ENCODE measurements at places on chromosomes 4 and X.

- no peak for DNase-seq
These were observed 96.6 kb upstream of the DMD start for GRCh38 chrX:33307911-33308354.

DNA sequence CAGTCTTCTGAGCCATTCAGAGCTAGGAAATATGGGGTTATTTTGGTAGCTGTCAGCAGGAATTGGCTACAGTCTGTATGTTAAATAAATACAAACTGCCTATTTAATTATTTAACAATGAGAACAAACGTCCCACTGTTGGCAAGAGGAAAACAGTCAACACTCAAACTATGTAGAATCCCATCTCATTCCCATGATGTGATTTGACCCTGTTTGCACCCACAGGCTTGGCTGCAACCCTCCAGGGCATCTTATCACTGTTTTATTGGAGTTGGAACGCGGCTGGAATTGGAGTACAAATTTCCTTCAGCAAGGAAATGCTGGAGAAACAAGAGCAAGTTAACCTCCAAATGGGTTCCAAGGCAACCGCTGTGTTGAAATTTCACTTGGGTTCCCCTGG, 124.0 kb downstream of the KIT start:
- no peak for DNase-seq

DNA sequence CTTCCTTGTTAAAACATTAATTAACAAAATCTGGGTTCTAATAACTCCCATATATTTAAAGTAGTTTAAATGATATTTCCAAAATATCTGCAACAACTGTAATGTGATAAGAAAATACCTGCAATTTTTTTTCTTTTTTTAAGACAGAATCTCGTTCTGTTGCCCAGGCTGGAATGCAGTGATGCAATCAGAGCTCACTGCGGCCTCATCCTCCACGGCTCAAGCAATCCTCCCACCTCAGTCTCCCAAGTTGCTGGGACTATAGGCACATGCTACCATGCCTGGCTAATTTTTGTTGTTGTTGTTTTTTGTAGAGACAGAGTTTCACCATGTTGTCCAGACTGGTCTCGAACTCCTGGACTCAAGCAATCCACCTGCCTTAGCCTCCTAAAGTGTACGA, 45.7 kb upstream of the NSUN7 start:
- DNase-seq = no peak

- no peak for DNase-seq
These were observed 61.7 kb upstream of the CAMK2D start for GRCh38 chr4:113823291-113823659.

GRCh38 chr4:100799761-100800539, 282.1 kb upstream of the EMCN start:
- DNase-seq = no peak

DNA sequence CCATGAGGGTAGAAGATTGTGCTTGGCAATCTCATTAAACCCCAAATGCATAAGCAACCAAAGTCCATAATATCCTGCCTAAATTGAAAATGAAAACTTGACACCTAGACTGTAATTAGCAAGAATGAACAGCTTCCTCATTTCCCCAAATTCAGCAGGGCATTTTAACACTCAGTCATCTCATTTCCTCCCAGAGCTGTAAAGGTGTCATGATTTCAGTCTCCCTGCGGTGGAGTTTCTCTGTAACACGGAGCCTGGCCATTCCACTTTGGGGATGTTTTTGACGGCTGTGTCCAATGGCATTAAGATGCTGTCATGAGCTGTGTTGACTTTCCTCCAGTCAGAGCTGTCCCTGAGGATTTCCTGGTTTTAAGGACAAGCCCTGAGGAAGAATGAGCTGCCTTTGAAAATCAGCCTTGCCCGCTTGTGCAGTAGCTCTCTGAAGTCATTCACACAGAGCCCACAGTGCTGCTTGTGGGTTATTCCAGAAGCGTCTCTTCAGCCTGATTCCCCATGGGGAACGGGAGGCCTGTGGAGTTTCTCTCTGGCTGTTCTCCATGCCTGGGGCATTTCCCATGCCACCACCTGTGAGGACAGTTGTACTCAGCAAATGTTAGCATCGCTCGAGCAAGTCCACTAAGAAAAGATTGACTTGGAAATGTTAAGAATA, 187.0 kb downstream of the MID1 start:
- DNase-seq = no peak

DNA sequence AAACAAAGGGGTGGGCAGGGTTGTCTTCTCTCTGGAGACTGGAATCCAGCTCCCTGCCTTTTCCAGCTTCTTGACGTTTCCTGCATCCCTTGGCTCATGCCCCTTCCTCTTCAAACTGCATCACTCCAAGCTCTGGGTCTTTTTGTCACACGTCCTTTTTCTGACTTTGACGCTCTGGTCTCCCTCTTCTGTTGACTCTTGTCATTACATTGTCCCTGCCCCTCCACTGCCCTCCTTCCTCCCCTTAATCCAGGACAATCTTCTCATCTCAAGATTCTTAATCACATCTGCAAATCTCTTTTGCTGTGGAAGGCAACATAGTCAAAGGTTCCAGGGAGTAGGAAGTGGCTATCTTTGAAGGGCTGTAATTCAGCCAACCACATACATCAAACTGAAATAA, 178.3 kb downstream of the TMA16 start:
- DNase-seq = no peak

DNA sequence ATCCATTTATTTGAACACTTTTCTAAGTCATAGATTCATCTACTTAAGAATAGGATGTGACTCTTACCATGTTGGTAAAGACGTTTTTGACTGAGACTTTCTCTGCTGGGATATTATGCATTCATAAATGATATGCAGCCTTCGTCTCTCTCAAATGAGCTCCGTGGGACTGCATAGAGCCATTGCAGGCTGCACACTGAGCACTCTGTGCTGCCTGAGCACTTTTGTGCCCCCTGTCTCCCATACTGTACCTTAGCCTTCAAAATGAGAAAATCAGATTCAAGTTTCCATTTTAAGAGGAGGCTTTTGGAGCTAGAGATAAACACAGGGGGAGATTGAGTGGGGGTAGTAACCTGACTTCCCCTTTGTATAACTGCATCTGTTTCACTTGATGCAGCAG, 433.6 kb downstream of the ZIC3 start:
- no peak for DNase-seq

GRCh38 chr4:145860446-145860845, 78.2 kb downstream of the ZNF827 start:
- DNase-seq = no peak

DNA sequence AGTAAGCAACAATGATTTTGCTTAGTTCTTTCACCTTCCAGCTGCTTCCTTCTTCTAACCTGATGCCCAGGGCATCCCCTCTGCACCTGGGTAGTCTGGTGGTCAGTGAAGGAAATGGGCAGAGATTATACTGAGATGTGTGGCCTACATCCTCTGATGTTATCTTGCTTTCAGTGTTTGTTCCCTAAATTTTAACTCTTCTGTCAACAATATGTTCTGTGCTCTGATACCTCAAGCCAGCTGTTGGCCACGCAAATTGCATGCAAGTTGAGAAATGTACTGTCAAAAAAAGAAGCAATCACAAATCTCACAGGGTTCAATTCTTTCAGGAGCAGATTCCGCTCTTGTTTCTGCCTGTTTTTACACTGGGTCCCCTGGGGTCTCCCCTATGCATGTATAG, 73.8 kb downstream of the FBXW7 start:
- no peak for DNase-seq

DNA sequence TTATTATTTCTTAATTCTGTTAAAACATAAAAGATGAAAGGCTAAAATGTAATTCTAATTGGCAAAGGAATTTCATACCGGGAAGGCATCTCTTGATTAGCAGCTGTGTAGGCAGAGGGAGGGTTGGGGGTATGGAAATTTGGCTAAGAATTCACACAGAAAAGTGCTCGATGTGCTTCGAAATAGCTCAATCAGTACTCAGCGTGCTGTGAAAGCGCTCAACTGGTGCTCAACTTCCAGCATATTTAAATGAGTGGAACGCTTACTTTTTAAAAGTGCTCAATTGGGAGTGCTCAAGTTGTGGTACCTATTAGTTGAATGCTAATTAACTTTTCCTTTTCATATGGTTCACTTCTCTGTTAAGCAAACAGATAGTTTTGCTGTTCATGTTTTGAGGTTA, 695.9 kb upstream of the ATOH1 start:
- DNase-seq = no peak

GRCh38 chr4:159016593-159017024, 86.3 kb upstream of the RAPGEF2 start:
- no peak for DNase-seq

DNA sequence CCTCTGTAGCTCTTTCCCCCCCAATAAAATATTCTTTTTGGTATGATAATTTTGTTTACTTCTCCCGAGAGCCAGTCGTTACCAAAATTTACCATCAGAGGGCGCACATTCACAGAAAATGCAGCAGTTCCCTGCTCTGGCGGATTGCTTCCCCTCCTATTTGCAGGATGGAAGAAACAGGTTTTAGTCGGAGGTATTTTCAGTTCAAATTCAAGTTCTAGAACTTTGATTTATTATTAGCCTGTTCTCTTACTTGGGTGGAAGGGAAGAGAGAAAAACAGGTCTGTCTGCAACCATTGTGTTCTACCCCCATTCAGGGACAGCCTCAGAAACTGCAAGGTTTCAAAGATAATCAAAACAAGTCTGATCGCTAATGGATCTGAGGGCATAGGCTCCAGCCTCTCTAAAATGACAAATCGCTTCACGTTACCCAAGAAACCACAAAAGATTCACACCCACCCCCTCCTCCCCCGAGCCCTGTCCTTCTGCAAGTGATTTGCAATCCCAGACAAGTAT, 263.8 kb upstream of the RPS6KA3 start:
- peak; percentile 37 for DNase-seq

GRCh38 chrX:3141031-3141430, 99.8 kb downstream of the ARSF start:
- DNase-seq = no peak

- no peak for DNase-seq
These were observed 139.6 kb downstream of the AMMECR1 start for GRCh38 chrX:110178179-110178865.

GRCh38 chrX:69285401-69285877, 120.2 kb upstream of the PJA1 start:
- no peak for DNase-seq

DNA sequence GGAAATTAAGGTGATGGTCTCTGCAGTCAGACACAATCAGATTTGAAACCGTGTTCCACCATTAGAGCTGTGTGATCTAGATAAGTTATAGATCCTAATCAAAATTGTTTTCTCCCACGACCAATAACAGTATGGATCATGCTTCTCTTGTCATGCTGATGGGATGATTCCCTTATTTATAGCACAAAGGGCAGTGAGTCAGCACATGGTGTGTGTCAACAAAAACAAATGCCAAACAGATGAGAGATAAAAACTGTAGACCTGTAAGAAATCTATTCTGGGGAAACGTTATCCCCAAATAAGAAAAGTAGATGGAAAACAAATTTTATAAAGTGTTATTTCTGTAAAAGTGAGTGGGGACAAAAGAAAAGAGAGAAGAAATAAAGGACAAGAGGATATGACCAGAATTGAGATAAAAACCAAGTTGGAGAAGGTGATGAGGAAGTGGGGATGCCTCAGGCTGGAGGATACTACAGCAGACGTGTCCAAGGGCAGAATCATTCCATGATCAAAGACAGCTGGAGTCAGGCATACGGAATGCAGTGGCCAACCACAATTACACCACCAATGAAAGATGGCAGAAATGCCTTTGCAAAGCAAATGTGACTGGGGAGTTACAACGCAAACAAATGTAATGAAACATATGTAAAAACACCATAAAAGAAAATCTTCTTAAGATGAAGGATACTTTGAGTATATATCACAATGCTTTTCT, 377.8 kb upstream of the PRKX start:
- DNase-seq = no peak

- DNase-seq = no peak
These were observed 96.4 kb upstream of the PSAPL1 start for GRCh38 chr4:7530932-7531639.

DNA sequence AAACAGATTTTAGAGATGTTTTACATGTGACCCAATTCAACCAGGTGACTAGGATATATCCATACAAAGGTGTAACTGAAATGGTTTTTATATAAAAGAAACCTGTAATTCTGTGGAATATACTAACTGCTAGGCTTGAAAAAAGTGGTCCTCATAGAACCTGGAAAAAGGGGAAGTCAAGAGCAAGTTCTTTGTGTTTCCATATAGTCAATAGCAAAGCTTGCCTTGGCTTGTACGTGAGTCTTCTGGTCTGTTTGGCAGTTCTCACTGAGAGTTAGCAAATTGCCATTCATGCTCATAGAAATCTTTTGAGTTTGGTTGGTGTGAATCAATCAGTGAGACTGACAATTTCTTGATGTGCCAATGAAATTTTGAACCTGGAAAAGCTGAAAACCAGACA, 79.4 kb upstream of the SMIM10 start:
- no peak for DNase-seq

DNA sequence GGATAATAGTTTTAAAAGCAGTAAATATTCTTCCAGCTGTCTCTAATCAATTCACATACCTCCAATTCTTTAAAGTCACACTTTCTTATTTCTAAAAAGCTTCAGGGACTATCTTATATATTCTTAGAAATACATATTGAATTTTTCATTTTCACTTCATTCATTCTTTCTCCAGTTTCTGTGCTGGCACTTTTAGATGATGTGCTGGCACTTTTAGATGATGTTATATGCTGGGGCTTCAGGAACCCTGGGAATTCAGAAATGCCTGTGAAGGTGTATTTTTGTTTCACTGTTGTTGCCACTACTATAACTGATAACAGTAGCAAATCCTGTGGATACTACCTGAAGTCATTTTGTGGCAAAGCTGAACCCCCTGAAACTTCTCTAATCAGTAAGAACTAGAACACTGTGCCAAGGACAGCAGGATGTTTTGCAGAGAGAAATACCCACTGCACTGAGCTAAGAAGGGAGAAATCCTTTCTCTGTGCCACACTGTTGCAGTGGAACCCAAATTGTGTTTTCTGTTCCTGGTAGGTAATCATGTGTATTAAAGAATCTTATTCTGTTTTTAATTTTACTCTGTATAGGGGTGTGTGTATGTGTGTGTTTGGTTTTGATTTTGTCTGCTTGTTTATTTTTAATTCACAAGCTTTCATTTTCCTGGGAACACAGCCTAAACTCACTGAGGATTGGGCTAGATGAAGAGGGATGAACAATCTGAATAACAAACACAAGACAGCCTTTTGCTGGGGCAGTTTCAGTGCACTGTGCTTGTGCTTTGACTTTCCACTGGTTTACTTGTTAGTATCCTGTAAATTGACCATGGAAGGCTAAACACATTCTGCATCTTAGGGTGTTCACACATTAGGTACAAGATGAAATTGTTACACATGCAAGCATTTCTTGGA, 898.3 kb downstream of the CCSER1 start:
- no peak for DNase-seq

Data from activated CD4-positive, alpha-beta T cell treated with anti-CD3 and anti-CD28 coated beads, Interleukin-2, amount 50 U/mL, for 4 hours (primary cell).